Tibial nerve (tissue), 4 donors: ENCODE measurements at places on chromosomes 2 and 18. TPM values are rescaled to one million over a fixed set of nuclear protein-coding genes. Genes with fewer than 3 reads are reported as not detected.

- peak; percentile 75 for DNase-seq
Measured at GRCh38 chr2:9003616-9004337, at the start of gene MBOAT2. MBOAT2 (minus strand) TSS chr2:9003684; CDS start chr2:9003614, 70 bp downstream.

- DNase-seq: peak; percentile 76
Measured at GRCh38 chr2:236663287-236664101, 93.9 kb downstream of the ACKR3 start.

GRCh38 chr2:46847726-46848412, 67.7 kb downstream of the MCFD2 start:
- DNase-seq: no peak

- DNase-seq: no peak
Measured at GRCh38 chr2:230227216-230227615, 1.7 kb downstream of the SP140 start.

DNA sequence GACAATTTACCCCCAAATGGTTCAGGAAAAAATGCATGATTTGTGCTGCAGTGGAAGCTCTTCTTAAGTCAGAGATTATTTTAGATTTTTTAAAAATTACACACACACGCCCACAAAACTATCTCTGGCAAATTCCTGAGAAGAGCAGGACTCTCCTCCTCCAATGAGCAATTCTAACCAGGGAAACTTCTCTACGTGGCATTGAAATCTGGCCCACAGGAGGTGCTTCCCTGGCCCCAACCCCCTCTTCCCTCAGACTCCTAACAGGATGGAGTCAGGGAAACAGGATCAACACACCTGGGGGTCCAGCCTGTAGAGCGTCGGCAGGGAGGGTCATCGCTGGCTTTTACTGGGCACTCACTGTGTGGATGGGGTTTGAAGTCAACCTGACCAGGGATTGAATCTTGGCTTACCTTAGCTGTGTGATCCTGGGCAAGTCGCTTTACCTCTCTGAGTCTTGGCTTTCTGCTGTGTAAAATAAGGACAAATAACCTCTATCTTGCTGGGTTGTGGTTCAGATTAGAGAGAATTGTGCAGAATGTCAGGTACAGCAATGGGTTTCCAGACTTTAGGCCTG, 65.4 kb upstream of the ASAP2 start:
- no peak for DNase-seq

DNA sequence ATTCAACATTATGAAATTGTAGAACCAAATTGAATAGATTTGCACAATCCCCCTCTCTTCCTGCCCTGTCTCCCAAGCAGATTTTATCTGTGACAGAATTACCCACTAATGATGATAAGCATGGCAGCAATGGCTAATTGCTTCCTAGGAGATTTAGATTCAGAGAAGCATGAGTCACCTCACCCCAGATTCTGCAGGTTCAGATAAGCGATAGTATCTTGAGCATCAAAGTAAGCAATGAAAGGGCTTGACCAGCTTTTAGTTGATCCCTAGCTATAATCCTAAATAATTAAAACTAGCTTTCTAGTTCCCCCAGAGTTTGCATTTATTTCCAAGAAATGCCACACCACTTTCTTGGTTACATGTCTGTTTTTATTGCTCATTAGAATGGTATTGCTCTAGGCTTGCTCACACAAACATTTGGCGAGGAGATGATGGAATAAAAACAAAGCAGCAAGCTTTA, 204.3 kb downstream of the GULP1 start:
- no peak for DNase-seq

DNA sequence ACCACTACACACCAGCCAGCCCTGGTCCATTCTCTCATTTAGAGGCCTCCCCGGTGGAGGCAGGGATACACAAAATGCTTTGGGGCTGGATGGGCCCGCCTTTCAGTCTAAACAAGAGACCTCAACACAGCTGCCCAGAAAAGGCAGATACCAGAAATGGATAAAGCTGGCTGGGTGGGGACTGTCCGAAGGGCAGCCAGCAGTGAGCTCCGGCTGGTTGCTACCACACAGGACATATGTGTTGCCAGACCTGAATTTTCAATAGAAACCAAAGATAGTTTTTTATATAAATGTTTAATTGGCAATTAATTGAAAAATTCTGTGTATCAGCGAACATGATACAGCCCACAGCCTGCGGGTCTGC, 1.4 kb downstream of the GPBAR1 start:
- peak; percentile 11 for DNase-seq

DNA sequence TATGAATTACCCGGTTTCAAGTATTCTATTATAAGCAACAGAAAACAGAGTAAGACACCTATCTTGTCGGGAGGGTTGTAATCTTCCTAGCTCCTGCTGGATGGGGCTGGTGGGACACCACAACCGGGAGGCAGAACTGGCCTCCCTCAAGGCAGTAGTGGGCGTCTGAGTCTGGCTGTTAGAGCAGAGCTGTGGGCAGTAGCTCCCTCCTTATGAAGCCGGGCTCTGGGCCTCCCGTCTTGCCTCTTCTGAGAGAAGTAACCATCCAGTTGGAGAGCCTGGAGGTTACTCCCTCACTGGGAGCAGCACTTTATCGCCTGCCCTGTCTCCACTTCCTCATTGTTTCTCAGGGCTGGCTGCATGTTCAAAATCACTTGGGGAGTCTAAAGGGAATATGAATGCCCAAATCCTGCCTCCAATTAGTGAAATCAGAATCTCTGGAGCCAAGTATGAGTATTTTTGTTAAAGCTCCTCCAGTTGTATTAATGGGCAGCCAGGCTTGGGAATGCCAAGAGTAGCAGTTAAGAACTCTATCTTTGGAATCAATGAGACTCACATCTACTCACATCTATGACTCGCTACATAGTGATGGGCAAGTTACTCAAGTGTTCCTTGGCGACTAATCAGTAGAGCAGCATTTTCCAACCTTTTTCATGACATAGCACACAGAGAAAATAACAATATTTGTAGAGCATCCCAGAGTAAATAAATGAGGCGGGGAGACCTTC, 27.3 kb upstream of the NRP2 start:
- DNase-seq: no peak

DNA sequence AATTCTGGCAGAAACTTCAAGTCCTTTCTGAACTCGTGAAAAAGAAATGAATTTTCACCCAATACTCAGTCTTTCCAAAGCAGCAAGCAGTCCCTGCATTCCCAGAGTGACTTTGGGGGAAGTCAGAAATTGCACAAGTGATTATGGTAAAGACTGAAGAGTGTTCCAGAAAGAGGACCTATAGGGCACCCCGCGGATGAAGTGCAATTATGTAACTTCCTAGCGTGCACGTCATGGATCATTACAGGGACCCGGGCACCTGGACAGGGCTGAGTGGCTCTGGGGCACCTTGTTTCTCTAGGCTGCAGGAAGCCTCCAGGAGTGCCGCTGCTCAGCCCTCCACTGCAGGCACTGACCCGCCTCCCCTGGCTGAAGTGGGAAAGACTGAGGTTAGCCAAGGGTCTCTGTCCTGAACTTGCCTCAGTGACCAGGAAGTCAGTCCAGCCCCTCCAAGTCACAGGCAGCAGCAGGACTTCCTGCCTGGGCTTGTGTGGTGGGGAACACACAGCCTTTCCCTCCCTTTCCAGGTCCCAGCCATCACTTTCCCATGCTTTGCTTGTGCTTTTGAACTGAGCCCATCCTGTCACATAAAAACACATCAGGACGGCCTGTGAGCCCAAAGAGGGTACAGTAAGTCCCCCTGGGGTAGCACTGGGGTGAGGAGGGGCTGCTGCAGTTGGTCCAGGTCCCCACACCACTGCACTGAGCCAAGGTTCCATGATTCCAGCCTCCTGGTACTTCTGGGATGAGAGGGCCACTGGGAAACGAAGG, 19.8 kb downstream of the TMEM185B start:
- no peak for DNase-seq

The TBR1 gene
- not detected for total RNA-seq
